Heart left ventricle (tissue), 16 donors: ENCODE measurements at places on chromosomes 12 and 14. TPM values are rescaled to one million over a fixed set of nuclear protein-coding genes. Genes with fewer than 3 reads are reported as not detected.
A peak's percentile ranks its signal among the peaks of the same experiment; 100 is the strongest.

DNA sequence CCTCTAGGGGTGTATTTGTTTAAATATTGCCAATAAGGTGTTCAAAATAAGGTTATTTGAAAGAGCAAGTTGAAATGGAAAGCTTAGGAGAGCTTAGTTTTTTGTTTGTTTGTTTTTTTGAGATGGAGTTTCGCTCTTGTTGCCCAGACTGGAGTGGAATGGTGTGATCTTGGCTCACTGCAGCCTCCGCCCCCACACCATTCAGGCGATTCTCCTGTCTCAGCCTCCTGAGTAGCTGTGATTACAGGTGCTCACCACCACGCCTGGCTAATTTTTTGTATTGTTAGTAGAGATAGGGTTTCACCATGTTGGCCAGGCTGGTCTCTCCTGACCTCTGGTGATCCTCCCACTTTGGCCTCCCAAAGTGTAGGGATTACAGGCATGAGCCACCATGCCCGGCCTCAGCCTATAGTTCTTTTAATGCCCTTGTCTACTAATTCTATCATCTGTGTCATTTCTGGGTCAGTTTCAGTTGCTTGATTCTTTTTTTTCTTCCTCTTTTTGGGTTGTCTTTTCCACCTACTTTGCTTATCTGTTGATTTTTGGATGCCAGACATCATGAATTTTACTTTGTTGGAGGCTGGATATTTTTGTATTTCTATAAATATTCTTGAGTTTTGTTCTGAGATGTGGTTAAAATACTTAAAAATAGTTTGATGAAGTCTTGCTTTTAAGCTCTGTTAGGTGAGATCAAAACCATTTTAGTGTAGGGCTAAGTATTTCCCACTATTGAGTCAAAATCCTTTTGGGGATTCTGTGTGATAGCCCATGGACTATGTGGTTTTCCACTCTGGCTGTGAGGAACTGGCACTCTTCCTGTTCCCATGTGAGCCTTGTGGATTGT is 18.7 kb downstream of the RCOR1 start:
- H3K27ac ChIP-seq: no peak overlapping the region
- no peak for DNase-seq
- H3K4me3 ChIP-seq: no peak overlapping the region
- H3K36me3 ChIP-seq: no peaks in the 10 kb centered on the region
- H3K27me3 ChIP-seq: no peaks in the 10 kb centered on the region
- H3K4me1 ChIP-seq: peaks cover 10% of the 10 kb centered on the region

DNA sequence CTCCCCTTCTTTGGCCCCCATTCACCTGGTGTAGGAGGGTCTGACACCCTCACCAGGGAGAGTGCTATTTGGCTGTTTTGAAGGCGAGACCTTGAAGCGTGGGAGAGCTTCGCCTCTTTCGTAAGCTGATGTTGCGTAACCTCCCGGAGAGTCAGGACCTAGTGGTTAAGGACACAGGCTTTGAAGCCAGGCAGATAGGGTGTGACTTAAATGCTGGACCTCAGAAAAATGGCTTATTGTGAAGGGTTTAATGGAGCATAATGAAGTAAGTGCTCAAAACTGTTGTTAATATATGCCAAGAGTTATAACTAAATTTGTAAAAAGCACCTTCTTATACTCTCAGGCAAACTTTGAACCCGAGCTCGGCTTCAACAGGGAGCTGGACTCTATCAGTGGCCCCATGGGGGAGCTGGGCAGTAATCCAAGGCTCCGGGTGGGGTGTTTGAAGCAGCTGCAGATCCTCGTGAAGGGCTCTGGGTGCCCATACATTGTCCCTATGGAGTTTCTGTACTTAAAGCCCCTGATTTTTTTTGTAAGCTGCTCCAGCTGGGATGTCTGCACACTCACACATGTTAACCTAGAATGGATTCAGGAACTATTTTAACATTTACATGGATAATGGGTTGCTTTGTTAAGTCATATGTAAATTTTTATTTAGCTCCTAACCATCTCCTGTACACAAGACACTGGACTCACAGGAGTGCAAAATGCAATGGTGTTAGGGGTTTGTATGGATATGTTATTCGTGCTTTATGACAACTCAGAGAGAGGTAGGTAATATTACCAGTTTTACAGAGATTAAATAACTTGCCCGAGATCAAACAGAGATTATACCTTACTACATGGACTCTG is 26.0 kb downstream of the PPFIBP1 start:
- H3K27me3 ChIP-seq: no peaks in the 10 kb centered on the region
- H3K4me3 ChIP-seq: peak overlapping the region; percentile 23
- peak; percentile 90 for DNase-seq
- H3K27ac ChIP-seq: peak overlapping the region; percentile 85
- H3K4me1 ChIP-seq: peaks cover 74% of the 10 kb centered on the region
- H3K36me3 ChIP-seq: no peaks in the 10 kb centered on the region

Gene C12orf57
- 124 TPM for total RNA-seq

GRCh38 chr14:43413084-43413483 is 1094.0 kb downstream of the FSCB start:
- no peak overlapping the region for H3K4me3 ChIP-seq
- H3K36me3 ChIP-seq: no peaks in the 10 kb centered on the region
- DNase-seq: no peak
- H3K27me3 ChIP-seq: no peaks in the 10 kb centered on the region
- H3K4me1 ChIP-seq: no peaks in the 10 kb centered on the region

DNA sequence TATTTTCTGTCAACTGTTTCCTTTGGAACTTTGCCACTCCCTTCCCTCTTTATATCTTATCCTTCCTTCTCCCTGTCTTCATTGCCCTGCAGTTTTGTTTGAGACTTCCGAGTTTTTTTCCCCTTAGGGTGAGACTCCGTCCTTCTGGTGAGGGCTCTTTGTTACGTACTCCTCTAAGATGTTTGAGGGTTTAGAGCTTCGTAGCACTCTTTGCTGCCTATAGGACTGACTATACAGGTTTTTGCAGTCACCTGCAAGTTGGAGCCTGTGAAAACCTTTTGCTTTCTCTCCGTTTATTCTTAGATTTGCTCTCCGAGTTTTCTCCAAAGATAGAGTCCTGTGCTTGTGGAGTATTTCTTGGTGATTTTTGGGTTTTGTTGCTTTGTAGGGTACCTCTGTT is 41.7 kb upstream of the MYRFL start:
- no peaks in the 10 kb centered on the region for H3K27me3 ChIP-seq
- H3K4me1 ChIP-seq: no peaks in the 10 kb centered on the region
- DNase-seq: no peak
- no peaks in the 10 kb centered on the region for H3K36me3 ChIP-seq

DNA sequence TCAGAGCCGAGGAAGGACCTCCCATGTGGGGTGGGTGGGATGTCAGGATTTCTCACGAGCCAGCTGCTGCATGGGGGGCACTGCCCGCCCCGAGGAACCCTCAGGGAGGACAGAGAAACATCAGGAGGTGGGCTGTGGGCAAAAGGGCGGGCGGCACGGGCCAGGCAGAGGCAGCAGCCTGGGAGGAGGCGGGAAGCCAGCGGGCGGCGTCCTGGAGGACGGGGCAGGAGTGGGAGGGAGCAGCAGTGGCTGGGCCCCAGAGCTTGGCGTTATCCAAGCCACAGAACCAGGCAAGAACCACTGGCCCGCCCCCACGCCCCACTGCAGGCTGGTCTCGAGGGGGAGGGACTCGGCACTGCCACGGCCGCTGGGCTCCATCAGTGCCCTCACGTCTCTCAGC is 2.4 kb downstream of the C14orf180 start:
- no peaks in the 10 kb centered on the region for H3K36me3 ChIP-seq
- peak overlapping the region; percentile 96 for H3K27ac ChIP-seq
- H3K4me3 ChIP-seq: peak overlapping the region; percentile 38
- no peaks in the 10 kb centered on the region for H3K27me3 ChIP-seq
- H3K4me1 ChIP-seq: no peaks in the 10 kb centered on the region
- peak; percentile 83 for DNase-seq

Gene SERPINA5
- total RNA-seq: 1.2 TPM

DNA sequence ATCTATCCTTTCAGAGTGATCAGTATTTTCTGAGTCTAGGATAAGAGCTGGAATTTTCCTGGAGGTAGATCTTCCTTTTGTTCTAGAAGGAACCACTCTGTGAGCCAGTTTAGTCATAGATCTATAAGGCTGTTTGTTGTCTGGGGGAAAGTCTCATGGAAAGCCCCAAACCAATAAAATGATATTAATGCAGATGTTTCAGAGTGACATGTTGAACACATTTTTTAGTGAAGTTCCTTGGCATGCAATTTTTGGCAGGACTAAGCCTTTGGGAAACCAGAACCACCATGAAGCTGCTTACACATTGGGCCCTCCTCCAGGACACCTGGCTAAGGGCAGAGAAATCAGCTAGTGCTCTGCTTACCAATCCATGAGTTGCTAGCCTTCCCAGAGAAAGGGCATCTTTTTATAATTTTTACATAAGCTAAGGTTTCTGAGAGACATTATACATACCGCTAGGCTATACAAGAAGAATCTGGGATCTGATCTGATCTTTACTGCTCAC is 101.5 kb upstream of the PCED1B start:
- H3K4me1 ChIP-seq: no peaks in the 10 kb centered on the region
- no peaks in the 10 kb centered on the region for H3K27me3 ChIP-seq
- no peak overlapping the region for H3K27ac ChIP-seq
- no peak overlapping the region for H3K4me3 ChIP-seq
- no peak for DNase-seq

- no peaks in the 10 kb centered on the region for H3K27me3 ChIP-seq
- no peaks in the 10 kb centered on the region for H3K36me3 ChIP-seq
- no peaks in the 10 kb centered on the region for H3K4me1 ChIP-seq
- peak overlapping the region; percentile 86 for H3K27ac ChIP-seq
Observed at GRCh38 chr14:93984987-93985410, 8.6 kb upstream of the ASB2 start.

DNA sequence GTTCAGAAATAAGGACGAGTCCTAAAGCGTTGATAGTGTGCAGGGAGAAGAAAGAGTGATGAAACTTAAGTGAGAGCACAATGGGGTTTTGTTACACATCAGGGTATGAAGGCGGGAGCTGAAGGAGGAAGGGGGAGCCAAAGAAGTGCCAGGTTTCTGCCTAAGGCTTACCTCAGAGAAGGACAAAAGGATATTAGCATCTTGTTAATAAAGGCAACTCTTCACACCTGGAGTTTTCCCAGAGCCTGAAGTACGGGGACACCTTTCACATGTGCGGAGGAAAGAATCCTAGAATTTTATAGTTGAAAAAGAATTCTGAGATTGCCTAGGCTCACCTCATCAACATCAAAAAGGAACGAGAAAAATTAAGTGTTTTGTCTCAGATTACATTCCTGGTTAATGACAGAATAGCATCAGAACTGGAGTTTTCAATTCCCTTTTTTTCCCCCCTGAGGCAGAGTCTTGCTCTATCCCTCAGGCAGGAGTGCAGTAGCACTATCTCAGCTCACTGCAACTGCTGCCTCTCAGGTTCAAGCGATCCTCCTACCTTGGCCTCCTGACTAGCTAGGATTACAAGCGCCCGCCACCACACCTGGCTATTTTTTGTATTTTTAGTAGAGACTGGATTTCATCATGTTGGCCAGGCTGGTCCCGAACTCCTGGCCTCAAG is 2.2 kb upstream of the SAV1 start:
- H3K4me1 ChIP-seq: peaks cover 27% of the 10 kb centered on the region
- DNase-seq: no peak
- no peak overlapping the region for H3K27ac ChIP-seq

- H3K27me3 ChIP-seq: no peaks in the 10 kb centered on the region
- H3K27ac ChIP-seq: peak overlapping the region; percentile 95
- no peak for DNase-seq
- H3K4me3 ChIP-seq: no peak overlapping the region
- H3K4me1 ChIP-seq: peaks cover 42% of the 10 kb centered on the region
Observed at GRCh38 chr12:57153415-57153997, 6.1 kb upstream of the LRP1-AS start.

- no peak for DNase-seq
- H3K4me1 ChIP-seq: peaks cover 9% of the 10 kb centered on the region
- peak overlapping the region; percentile 67 for H3K27ac ChIP-seq
Observed at GRCh38 chr12:89234324-89235114, 117.8 kb downstream of the DUSP6 start.

GRCh38 chr14:56794088-56794556 is 16.2 kb downstream of the OTX2 start:
- no peaks in the 10 kb centered on the region for H3K36me3 ChIP-seq
- H3K4me1 ChIP-seq: peaks cover 10% of the 10 kb centered on the region
- DNase-seq: no peak
- no peak overlapping the region for H3K27ac ChIP-seq
- H3K4me3 ChIP-seq: no peak overlapping the region

DNA sequence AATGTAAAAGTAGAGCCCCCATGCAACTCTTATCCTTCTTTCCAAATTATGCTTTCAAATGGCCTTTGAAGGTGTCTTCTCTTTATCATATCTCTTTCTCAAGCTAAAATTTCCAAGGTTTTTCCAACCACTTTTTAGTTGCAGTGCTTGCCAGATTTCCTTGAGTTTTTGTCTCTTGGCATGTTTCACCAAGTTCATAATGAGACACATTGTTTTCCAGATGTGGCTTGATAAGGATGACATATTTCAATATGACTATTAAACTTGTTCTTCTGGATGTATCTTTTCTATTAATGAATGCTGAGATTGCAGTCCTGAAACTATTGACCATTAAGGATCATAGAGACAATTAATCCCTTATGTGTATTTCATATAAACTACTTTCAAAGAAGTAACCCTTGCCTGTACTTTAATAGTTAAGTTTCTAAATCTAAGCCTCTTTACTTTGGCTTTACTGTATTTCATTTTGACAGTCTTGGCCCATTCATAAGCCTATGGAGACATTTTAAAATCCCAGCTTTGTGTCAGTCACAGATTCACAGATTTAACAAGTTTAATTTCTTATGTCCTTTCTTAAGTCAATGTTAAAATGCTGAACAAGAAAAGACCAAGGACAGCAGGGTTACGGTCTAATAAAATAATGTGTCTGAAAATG is 151.5 kb downstream of the LRFN5 start:
- no peak for DNase-seq
- no peaks in the 10 kb centered on the region for H3K4me1 ChIP-seq
- H3K4me3 ChIP-seq: no peak overlapping the region
- H3K36me3 ChIP-seq: no peaks in the 10 kb centered on the region
- no peak overlapping the region for H3K27ac ChIP-seq

Gene MCRS1
- total RNA-seq: 70.0 TPM

- DNase-seq: no peak
- H3K4me1 ChIP-seq: no peaks in the 10 kb centered on the region
- no peaks in the 10 kb centered on the region for H3K36me3 ChIP-seq
- H3K4me3 ChIP-seq: no peak overlapping the region
- no peaks in the 10 kb centered on the region for H3K27me3 ChIP-seq
Observed at GRCh38 chr14:96565811-96566210, 63.6 kb downstream of the PAPOLA start.

- no peak overlapping the region for H3K4me3 ChIP-seq
- H3K4me1 ChIP-seq: no peaks in the 10 kb centered on the region
Observed at GRCh38 chr12:93943780-93944179, 204.6 kb upstream of the PLXNC1 start.

DNA sequence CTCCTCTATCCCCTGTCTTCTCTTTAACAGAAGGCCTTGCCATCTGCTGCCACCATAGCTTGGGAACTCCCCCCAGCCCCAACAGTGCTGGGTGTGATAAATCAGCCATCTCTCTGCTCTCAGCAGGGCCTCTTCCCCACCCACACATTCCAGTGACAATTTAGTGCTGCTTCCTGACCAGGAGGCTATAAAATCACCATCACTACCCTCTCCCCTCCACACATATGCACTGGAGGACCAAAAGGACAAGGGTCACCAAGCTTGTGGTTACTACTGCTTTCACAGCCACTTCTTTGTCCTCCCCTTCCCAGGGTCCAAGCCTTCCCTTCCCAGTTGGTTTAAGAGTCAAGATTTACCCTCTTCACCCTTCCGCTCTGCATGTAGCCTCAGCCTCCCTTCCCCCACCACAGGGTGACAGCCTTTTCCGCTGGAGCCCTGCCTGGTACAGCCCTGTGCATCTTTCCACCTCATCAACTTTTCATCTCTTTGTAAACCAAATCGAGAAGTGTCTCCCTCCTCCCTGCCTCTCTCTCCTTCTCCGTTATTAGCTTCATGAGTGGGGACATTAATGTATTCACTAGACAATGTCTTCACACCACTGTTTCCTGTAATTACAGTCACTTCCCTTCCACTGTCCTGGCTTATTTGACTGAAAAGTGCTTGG is 9.4 kb downstream of the PSMB5 start:
- no peak overlapping the region for H3K4me3 ChIP-seq
- DNase-seq: no peak
- no peak overlapping the region for H3K27ac ChIP-seq
- peaks cover 23% of the 10 kb centered on the region for H3K4me1 ChIP-seq
